ENCODE measurements at places on chromosomes 5 and 9.

- DNase-seq, result no peak
Observed at GRCh38 chr9:76605321-76605900, 146.4 kb downstream of the GCNT1 start.

DNA sequence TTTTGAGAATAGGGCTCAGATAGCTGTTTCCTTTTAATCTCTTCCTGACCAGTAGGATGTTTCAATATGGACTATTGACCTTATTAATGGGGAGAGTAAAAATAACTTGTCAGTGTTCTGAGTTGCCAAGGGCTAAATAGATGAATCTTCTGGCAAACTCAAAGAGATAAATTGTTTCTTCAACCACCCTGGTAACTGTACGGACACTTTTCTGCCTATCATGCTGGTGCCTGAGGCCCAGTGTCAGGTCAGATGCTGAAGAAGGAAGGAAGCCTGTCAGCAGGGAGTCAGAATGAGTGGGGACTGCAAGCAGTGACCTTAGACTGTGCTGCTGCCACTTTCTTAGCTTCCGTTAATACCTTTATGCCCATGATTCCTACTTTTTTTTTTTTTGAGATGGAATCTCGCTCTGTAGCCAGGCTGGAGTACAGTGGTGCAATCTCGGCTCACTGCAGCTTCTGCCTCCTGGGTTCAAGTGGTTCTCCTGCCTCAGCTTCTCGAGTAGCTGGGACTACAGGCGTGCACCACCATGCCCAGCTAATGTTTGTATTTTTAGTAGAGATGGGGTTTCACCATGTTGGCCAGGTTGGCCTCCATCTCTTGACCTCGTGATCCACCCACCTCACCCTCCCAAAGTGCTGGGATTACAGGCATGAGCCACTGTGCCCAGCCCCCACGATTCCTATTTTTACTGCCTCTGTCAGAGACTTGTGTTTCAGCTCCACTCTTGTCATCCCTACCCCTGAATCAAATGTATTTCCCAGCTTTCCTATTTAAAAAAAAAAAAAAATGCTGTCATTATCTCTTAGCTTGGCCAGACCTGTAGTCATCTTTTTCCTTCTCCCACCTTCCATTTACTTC is 33.7 kb downstream of the TGFBR1 start:
- DNase-seq, result no peak

- no peak for DNase-seq
Observed at GRCh38 chr5:14261235-14261634, 118.1 kb downstream of the TRIO start.

DNA sequence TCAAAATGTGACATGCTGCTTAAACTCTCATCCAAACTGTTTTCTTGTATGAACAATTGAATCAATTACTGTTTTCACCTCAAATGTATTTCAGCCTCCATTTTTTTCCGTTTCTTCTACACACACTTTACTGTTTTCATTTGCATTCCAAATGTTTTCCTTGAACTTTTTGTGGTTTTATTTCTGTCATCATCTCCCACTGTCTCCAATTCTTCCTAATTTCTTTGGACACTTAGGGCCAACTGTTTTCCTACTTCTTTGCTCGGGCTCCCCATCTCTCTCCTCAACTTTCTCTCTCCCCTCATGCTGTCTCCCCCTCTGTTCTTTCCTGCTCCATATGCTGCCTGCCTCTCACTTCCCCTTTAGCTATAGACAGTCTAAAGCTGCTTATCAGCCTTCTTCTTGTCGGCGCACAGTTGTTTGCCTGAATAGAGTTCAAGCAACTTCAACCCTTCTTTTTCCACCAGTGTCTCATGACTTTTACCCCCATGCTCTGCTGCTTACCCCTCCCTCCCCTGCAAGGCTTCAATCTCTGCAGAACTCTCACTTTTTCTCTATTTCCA is 443.4 kb downstream of the DTWD2 start:
- no peak for DNase-seq

DNA sequence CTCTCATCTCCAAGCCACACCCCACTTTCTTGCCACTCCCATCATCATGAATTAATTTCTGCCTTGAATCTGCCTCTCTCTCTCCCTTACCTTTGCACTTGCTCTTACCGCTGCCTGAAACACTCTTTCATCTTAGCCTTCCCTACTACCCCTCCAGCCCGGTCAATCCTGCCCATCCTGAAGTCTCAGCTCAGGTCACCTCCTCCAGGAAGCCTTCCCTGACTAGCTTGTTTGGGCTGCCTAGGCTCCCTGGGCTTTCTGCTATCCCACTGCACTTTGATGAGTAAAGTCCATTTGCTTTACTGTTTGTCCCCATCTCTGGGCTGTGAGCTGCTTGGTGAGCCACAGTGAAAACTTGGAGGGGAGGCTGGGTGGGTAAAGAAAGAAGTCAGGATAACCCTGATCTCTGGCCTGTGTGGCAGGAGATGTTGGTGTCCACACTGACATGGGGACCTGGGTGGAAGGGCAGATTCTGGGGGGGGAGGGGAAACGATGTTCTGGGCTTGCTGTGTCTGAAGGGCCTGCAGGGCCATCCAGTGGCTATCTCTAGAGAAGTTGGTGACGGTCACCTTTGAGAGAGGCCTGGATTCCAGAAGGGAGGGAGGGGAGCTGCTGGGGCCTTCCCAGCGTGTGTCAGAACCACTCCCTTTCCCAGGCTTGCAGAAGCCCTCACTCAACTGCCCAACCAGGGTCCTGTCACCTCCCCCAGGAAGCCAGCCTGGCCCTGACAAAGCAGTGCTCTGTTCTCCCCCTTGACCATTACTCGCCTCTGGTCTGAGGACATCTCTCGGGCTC is 75.0 kb upstream of the DAB2IP start:
- no peak for DNase-seq

DNA sequence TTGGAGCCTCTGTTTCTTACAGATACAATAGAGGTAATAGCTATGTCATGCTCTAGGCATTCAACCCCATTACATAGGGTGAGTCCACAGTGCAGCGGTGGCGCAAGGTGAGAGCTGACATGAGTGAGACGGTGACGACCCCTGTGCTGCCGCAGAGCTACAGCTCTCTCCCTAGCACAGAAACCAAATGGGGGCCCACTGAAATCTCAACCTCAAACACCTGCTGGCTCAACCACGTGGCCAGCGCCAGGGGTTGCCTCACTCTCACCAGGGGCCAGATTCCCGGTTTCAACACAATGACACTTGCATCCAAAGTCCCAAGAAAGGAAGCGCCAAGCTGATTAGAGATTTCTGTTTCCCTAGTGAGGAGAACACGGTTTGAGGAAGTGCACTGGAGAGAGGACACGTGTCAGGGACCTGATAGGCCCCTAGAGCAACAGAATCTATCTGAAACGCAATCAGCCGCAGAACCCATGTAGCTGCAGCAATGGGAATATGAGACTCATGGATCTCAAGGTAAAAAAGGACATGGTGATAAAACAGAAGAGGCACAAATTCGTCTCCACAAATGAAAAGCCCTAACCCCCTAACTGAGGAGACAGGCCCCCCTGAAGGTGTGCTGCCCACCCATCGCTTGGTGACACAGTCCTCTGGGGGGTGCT is 114.3 kb downstream of the CRB2 start:
- no peak for DNase-seq

GRCh38 chr9:116942593-116943061 is 255.5 kb downstream of the TRIM32 start:
- no peak for DNase-seq

- no peak for DNase-seq
Observed at GRCh38 chr5:135577421-135577820, 1.4 kb downstream of the CXCL14 start.

DNA sequence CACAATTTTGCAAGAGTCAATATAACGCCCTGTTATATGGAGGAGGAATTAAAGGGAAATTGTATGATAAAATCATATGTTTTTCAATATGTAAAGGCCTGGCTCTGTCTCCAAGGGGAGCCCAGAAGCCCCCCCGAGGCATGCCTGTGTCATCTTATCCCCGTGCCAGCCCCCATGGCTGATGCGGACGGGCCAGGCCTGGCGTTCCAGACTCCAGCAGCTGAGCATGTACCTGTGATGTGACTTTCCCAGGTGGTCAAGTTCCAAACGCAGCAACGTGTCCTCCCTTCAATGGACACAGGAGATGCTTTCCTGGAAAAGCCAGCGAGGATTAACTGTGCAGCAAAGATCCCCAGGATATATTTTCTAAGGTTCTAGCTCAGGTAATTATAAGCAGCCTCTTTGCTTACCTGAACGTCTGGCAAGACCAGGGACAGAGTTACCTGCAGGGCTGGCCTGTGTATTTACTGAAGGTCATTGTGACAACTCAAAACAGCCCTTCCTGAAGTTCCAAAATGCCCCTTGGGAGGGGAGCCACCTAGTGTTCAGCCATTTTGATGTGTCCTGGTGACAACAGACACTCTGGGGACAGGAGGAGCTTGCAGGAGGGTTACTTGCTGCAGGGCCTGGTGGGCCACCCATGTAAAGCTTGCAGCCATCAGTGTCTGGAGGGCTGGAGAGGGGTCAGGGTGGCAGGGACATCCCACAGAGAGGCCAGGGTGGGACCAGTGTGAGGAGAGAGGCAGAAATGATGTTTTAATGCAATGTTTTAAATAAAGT is 53.3 kb upstream of the RNU6ATAC start:
- no peak for DNase-seq

DNA sequence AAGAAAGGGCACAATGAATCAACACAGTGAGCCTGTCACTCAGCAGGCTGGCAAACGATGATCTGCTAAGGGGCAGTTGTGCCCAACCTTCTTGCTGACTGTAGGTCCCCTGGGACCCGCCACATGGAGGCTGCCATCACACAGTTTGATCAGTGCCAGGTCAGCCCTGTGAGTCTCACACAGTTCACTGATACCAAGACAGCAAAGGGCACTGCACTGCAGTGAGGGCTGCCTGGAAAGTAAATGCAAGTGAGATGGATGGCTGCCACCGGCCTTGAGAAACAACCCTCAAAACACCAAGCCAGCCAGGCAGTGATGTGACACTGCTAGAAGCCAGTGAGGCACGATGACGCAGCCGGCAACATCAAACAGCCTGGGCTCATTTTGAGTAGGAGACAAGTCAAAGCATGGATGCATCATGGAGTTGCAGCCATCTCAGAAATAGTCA is 30.3 kb downstream of the FOXD1 start:
- DNase-seq, result no peak

DNA sequence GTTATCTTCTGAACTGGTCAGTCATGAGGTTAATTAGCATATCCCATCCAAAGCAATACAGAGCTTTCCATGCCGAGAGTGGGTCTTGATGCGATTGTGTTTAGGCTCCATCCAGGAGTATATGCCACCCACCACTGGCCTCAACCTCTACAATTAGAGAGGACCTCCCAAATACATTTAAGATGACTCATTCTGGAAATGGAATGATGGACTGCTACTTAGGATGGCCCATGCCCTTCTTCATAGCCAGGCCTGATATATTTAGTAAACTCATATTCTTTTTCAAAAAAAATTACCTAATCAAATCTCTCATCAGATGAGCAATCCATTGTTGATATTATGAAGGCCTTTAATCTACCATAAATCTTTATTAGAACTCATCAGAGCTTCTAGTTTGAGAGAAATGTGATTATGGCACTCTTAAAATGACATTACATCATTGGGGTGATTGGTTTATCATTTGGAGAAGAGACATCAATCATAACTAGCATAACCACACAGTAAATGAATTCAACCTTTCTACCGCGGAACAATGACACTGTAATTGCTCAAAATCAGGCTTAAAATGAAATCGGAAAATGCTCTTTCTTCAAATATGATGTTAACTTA is 414.2 kb upstream of the WWC1 start:
- no peak for DNase-seq

GRCh38 chr9:33192493-33193255 is 25.5 kb upstream of the B4GALT1 start:
- DNase-seq, result no peak

- DNase-seq, result no peak
Observed at GRCh38 chr5:96742538-96742937, 65.2 kb downstream of the ERAP1 start.

DNA sequence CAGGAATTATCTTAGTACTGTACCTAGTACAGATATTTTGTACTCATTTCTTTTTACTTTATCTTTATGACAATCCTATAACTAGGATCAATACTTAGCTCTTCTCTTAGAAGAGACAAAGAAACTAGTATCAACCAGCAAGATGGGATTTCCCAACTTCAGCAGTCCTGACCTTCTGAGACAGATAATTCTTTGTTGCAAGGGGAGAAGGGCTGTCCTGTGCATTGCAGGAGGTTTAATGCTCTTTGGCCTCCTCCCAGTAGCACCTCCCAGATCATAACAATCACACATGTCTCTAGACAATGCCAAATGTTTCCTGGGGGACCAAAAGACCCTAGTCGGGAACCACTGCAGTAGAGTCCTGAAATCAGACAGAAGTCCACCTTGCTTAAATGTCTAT is 424.3 kb upstream of the DMAC1 start:
- DNase-seq, result no peak

- DNase-seq, result no peak
Observed at GRCh38 chr5:9834871-9835770, 205.0 kb upstream of the TAS2R1 start.

GRCh38 chr9:94867281-94867841 is 140.9 kb downstream of the AOPEP start:
- DNase-seq, result peak; percentile 78

DNA sequence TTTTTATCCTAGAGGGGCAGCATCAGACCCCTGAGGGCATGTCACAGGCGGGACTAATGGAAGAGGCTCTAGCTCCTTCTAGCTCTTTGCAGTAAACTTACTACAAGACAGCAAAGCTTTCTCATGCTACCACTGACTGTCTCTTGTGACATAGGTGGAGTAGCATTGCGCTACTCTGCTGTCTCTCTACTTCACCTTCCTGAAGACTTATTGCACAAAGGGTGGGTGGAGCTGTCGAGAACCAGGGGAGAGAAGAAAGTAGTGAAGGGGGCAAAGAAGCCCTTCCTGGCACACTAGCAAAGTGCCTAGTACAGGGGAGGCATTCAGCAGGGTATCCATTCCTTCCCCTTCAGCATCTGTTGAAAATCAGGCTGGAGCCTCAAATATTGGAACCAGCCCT is 36.1 kb upstream of the NEK6 start:
- DNase-seq, result no peak

DNA sequence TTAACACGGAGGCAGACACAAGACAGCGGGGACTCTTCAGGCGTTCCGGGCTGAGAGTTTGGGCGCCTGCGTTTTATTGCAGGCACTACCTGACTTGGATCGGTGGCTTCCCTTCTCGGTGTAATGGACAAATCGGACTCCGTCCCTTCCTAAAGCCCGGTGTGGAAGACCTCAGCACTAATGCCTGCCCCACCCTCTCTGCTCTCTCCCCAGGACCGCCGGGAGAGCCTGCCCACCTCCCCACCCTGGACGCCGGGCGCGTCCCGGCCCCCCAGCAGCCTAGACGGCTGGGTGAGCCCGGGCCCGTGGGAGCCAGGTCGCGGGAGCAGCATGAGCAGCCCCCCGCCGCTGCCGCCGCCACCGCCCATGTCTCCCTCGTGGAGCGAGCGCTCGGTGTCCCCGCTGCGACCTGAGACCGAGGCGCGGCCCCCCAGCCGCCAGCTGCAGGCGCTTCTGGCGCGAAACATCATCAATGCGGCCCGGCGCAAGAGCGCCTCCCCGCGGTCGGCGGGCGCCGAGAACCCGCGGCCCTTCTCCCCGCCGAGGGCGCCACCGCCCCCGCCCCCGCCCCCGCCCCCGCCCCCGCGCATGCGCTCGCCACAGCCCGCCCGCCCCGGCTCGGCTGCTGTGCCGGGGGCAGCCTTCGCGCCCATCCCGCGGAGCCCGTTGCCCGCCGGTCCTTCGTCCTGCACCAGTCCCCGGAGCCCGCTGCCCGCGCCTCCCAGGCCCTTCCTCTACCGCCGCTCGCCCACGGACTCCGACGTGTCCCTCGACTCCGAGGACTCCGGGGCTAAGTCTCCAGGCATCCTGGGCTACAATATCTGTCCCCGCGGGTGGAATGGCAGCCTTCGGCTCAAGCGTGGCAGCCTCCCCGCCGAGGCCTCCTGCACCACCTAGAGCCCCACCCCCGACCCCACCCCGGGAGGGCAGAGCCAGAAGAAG is 4.6 kb upstream of the MYOZ3 start:
- DNase-seq, result peak; percentile 74

Measured in heart right ventricle (tissue), 16 donors.